Activated CD4-positive, alpha-beta T cell treated with anti-CD3 and anti-CD28 coated beads, Interleukin-2, amount 50 U/mL, for 1 hour (primary cell): ENCODE measurements at places on chromosomes 4 and X.

DNA sequence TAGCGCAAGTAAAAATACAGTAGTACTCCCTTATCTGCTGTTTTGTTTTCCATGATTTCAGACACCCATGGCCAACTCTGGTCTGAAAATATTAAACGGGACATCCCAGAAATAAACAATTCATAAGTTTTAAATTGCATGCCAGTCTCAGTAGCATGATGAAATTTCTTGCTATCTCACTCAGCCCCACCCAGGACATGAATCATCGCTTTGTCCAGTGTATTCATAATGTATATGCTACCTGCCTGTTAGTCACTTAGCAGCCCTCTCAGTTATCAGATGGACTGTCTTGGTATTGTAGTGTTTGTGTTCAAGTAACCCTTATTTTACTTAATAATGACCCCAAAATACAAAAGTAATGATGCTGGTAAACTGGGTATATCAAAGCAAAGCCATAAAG lies 158.2 kb upstream of the DDIT4L start:
- no peak for DNase-seq

GRCh38 chrX:148043271-148043855 lies 62.2 kb downstream of the FMR1NB start:
- DNase-seq = no peak

GRCh38 chrX:140495739-140496138 lies 9.1 kb downstream of the SOX3 start:
- no peak for DNase-seq

- no peak for DNase-seq
These were observed 11.2 kb downstream of the MEPE start for GRCh38 chr4:87843936-87844335.

DNA sequence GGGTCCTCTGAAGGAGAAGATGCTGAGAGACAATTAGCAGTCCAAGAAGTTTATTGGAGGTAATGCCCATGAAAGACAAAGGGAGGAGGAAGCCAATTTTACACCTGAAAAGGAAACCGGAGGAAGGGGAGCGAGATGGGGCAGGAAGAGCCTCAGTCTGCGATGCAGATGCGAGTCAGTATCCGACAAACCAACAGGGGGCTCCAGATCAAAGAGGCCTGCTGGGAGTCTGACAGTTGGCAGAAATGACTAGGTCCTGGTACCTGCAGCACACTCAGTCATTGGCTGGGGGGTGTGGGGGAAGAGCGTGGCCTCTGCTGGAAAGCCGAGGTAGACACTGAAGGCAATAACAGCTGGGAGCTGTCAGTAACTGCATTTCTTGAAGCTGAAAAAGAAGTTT lies 231.1 kb upstream of the CENPE start:
- no peak for DNase-seq

DNA sequence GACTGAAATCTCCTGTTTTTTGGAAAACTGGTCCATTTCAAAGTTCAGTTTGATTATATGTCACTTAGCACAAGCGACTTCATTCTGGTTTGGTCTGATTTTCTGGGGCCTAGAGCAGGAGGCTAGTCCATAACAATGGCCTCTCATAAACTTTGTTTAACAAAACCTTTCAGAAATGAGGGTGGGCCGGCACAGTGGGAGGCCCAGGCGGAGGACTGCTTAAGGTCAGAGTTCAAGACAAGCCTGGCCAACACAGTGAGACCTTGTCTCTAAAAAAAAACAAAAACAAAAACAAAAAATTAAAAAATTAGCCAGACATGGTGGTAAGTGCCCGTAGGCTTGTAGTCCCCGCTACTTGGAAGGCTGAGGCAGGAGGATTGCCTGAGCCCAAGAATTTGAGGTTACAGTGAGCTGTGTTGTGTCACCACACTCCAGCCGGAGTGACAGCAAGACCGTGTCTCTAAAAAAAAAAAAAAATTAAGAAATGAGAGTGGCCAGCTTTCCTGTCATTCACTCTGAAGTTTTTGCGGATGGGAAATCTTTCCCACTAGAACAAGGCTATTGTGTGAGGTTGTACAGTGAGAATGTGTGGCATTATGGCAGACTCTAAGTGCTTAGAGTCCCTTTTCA lies 1.2 kb upstream of the PLAC8 start:
- no peak for DNase-seq

DNA sequence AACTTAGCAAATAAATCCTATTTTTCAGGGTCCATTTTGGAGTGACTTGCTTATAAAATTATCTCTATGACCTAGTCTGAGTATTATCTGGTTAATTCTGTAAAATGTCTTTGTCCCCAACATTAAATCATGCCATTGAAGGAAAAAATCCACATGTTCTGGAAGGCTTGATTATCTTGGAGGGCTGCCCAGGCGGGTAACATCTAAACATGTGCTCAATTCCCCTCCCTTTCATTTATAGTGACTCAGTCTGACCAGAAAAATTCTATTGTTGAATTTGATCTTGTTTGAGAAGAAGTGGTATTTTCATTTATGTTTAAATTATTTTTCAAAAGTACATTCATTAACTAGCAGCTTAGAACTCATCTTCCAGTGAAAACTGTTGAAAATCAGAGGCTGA lies 55.4 kb upstream of the SLC10A7 start:
- no peak for DNase-seq

DNA sequence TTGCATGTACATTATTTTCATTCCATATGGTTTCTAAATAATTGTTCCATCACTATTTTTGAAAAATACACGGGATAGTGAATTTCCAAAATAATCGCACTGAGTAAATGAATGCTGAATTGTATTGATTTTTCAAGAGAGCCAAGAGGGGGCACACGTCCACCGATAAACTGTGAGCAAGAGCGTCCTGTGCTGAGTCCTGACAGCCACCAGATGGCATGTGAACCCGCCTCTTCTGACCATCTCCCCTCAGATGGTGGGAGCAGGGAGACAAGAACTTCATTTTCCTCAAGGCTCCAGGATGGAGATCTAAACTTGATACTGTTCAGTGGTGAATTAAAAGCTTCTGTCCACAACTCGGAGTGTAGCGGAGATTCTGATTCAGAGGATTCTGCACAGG lies 30.6 kb upstream of the IL9R start:
- DNase-seq = peak; percentile 1

- no peak for DNase-seq
These were observed 27.1 kb upstream of the STX18 start for GRCh38 chr4:4568806-4569427.

- peak; percentile 23 for DNase-seq
These were observed 461 bp downstream of the FBXW7 start for GRCh38 chr4:152535360-152535902.

- no peak for DNase-seq
These were observed 35.2 kb downstream of the SMIM20 start for GRCh38 chr4:25949173-25949748.

GRCh38 chrX:42000836-42001235 lies 77.5 kb upstream of the CASK start:
- DNase-seq = no peak

DNA sequence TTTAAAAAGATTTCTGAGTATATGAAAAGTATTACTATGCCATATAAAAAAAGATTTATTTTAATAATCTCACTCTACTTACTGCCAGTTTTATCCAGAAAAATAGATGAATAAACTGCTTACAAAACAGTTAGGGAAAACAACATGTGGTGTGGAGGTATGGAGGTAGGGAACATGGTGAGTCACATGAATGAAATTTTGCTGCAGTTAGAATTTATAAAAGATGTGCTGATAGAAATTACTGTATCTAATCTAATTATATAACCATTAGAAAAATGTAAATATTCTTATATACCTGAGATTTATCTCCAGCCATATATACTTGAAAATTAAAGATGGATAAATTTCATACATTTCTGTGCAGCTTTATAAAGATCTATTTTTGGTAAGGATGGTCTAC lies 184.0 kb upstream of the ANK2 start:
- DNase-seq = no peak

- no peak for DNase-seq
These were observed 25.1 kb downstream of the SCARB2 start for GRCh38 chr4:76188557-76188956.

DNA sequence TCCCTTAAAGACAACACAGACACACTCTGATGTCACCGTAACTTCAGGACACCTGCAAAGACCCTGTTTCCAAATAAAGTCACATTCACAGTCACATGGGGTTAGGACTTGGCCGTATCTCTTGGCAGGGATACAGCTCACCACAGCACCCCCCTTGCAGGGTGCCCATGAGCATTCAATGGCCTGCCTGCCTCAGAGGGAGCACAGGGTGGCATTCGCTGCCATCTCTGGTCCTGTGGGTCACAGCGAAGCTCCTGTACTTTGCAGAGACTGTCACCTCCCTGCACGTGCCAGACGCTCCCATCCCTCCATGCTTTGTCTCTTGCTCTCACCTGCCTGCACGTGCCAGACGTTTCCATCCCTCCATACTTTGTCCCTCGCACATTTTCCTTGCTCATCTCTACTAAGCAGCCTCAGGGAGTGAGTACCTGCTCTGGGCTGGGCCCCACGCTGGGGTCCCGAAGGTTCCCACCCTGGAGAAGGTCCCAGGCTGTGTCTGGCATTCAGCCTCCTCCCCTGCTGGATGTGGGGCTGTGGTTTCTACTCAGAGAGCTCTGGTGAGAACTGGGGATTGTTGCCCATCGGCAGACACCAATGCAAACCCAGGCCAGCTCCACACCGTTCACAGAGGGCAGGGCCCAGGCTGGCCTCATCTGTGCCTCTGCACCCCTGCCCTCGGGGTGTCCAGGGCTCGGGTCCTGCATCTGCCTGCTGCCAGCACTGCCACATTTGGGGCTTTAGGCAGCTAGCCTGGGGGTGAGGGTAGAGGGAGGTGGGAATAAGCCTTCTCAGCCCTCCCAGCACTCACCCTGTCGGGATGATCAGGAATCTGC lies 15.8 kb downstream of the HTRA3 start:
- no peak for DNase-seq
